Ovary (tissue), 10 donors: ENCODE measurements at places on chromosomes 11 and 22.

- H3K27me3 ChIP-seq = no peaks in the 10 kb centered on the region
- H3K4me1 ChIP-seq = peaks cover 5% of the 10 kb centered on the region
- DNase-seq = no peak
- H3K27ac ChIP-seq = no peak overlapping the region
These were observed 3.0 kb downstream of the TMEM218 start for GRCh38 chr11:125108469-125108868.

- H3K4me3 ChIP-seq = no peak overlapping the region
- peaks cover 2% of the 10 kb centered on the region for H3K4me1 ChIP-seq
- no peak overlapping the region for H3K27ac ChIP-seq
- H3K36me3 ChIP-seq = no peaks in the 10 kb centered on the region
These were observed 22.1 kb upstream of the TMPRSS13 start for GRCh38 chr11:117950993-117951961.

GRCh38 chr11:44659641-44660040, 67.1 kb upstream of the TSPAN18 start:
- H3K27ac ChIP-seq = no peak overlapping the region
- H3K4me3 ChIP-seq = no peak overlapping the region
- no peaks in the 10 kb centered on the region for H3K27me3 ChIP-seq

DNA sequence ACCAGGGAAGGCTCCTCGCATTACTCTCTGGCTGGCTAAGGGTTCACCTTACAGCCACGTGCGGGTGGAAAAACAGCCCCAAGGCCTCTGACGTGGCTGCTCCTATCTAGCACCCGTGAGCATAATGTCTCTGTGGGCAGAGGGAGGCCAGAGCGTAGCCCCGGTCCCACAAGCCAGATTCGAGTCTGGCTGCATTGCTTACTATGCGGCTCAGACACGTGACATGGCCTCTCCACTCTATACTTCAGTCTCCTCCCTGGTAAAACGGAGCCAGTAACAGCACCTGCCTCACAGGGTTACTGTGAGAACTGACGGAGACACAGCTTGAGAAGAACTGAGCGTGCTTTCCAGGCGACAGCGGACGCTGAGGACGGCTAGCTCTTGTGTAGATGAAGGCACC, 105.8 kb upstream of the BID start:
- no peaks in the 10 kb centered on the region for H3K27me3 ChIP-seq

DNA sequence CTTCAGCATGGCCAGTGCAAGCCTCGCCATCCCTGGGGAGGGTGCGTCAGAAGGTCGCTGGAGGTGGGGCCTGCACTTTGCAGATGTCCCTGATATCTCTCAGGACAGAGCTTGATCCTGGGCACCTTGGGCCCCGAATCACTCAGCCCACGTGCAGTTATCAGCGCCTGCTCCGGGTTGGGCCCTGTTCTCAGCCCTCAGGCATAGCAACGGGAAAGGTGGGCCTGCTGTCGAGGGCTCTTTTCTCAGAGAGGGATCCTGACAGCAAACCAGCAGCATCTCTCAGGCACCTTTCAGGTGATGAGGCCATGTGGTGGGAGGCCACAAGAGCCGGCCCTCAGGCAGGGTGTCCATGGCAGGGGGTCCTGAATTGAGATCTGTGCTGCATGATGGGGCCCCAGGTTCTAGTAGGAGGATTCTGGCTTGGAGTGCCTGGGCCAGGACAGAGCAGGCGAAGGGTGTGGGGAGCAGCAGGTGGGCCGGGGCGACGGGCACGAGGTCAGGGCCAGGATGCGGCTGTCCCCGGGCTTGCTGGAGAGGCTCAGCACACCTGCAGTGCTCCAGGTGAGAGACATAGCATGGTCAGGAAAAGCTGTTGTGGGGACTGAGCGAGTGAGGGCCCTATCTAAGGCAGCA, 280.5 kb downstream of the TBC1D22A start:
- no peaks in the 10 kb centered on the region for H3K36me3 ChIP-seq
- H3K4me1 ChIP-seq = no peaks in the 10 kb centered on the region
- no peak overlapping the region for H3K4me3 ChIP-seq
- no peaks in the 10 kb centered on the region for H3K27me3 ChIP-seq
- no peak overlapping the region for H3K27ac ChIP-seq

- no peaks in the 10 kb centered on the region for H3K36me3 ChIP-seq
- no peaks in the 10 kb centered on the region for H3K27me3 ChIP-seq
- no peak for DNase-seq
- H3K4me3 ChIP-seq = no peak overlapping the region
- no peak overlapping the region for H3K27ac ChIP-seq
- H3K4me1 ChIP-seq = no peaks in the 10 kb centered on the region
These were observed 1.3 kb upstream of the BARX2 start for GRCh38 chr11:129374081-129374992.
